ENCODE measurements at places on chromosomes 2 and 18. TPM values are rescaled to one million over a fixed set of nuclear protein-coding genes. Genes with fewer than 3 reads are reported as not detected.

Gene HMSD
- not detected for total RNA-seq

Gene CNDP1
- not detected for total RNA-seq

Gene CRACDL
- total RNA-seq, result 2.2 TPM

GRCh38 chr2:23617167-23617810 is 232.3 kb downstream of the KLHL29 start:
- peak; percentile 26 for DNase-seq

- DNase-seq, result no peak
Measured at GRCh38 chr2:84301717-84302116, 157.4 kb downstream of the SUCLG1 start.

DNA sequence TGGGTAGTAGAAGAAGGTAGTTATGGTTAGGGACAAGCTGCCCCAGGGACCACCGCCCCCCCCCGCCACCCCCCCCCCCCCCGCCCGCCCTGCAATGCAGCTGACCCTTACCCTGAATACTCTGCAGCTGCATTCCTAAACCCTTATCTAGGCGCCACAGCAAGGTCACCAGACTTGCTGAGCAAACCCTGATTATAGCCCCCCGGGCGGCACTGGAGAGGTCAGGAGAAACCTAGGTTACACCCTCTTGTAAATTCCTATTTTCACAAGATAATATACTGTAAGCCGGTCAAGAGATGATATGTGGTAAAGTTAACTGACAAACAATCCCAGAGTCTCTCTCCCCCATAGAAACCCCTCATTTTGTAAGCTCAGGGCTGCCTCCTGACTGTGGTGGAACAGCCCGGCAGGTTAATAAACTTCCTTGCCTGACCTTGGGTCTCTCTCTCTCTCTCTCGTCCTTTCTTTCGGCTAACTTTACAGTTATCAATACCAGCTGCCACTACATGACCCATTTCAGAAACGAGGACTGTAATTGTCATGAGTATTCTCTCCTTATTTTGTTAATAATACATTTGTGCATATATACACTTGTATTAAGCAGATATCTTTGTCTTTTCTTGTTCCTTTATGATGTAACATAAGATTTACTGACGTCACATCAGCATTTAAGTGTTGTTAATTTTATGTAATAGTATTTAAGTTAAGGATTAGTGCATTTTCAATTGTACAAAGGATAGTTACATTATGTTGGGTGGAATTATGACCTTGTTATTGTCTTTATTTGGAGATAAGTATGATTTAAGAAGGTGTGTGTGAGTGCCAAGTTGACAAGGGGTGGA is 22.8 kb upstream of the SMAD4 start:
- DNase-seq, result no peak

Gene MERTK
- 21.6 TPM for total RNA-seq

Gene FAHD2A
- 19.8 TPM for total RNA-seq

Data from lung microvascular endothelial cell (primary cell).